ENCODE measurements at places on chromosomes 6 and 20. TPM values are rescaled to one million over a fixed set of nuclear protein-coding genes. Genes with fewer than 3 reads are reported as not detected.

C20orf202 gene
- not detected for total RNA-seq

STMN3 gene
- total RNA-seq, result 21.8 TPM

PPIL1 gene
- total RNA-seq, result 43.0 TPM

- H3K27ac ChIP-seq, result no peak within 1 kb of the TSS
- peaks cover 44% of the 10 kb centered on the region for H3K4me1 ChIP-seq
- H3K36me3 ChIP-seq, result no peaks in the 10 kb centered on the region
These were observed at the start of gene GFRA4 for GRCh38 chr20:3663031-3663701. Gene GFRA4 (minus strand): TSS chr20:3663399. CDS start chr20:3663399, 0 bp downstream.

DNA sequence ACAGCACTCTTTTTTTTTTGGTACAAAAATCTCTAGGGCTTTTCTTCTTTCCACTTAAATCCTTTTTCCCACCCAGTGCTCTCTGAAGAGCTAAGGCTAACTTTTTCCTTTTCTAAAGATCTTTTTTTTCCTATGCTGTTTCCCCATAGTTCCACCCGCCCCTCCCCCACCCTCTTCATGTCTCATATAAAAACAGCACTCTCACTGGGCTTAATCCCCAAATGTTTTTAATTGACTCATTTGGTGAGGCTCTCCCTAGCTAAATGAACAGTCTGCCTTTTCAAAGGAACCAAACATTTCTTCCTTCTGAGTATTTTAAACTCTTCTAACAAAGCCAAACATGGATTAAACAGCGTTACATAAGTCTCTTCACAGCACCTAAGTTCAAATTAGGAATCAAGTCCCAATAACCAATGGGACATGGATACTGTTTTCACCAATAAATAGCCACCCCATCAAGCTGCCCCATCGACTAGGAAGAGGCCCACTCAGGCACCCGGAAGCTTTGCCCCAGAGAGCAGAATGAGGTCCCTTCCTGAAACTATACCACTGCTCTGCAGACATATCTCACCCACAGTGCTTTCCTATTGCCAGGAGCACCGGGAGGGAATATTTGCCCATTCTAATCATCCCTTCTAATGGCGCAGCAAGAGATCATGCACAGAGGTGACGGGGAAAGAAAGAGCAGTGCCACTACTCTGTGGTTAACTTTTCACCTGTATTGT is 63.7 kb downstream of the ATXN1 start:
- peaks cover 90% of the 10 kb centered on the region for H3K4me1 ChIP-seq
- peaks cover 16% of the 10 kb centered on the region for H3K36me3 ChIP-seq
- H3K27me3 ChIP-seq, result no peaks in the 10 kb centered on the region
- H3K27ac ChIP-seq, result peak overlapping the region; percentile 97
- H3K4me3 ChIP-seq, result peak overlapping the region; percentile 96

DNA sequence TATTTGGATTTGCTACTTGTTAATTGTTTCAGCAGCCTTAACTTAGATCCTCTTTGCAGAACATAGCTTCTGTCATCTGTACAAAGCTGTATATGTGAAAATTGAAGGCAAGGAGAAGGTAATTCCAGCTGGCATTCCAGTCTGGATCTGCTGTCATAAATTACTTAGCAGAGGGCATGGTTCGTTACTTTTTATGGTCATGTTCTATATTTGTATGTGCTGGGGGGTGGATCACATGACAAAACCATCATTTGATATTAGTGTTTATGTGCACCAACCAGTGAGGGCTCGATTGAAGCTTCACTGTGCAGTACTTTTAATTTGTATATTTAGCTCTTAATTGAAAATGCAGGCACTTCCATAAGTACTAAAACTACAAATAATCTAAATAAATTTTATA is 80.2 kb downstream of the CAP2 start:
- no peak overlapping the region for H3K4me3 ChIP-seq
- no peak for DNase-seq
- H3K27ac ChIP-seq, result no peak overlapping the region
- H3K4me1 ChIP-seq, result peaks cover 4% of the 10 kb centered on the region
- no peaks in the 10 kb centered on the region for H3K36me3 ChIP-seq

- no peaks in the 10 kb centered on the region for H3K36me3 ChIP-seq
- no peak overlapping the region for H3K27ac ChIP-seq
- H3K4me1 ChIP-seq, result no peaks in the 10 kb centered on the region
- no peak overlapping the region for H3K4me3 ChIP-seq
- no peak for DNase-seq
- H3K27me3 ChIP-seq, result no peaks in the 10 kb centered on the region
These were observed 154.9 kb upstream of the FERMT1 start for GRCh38 chr20:6277661-6278240.

DNA sequence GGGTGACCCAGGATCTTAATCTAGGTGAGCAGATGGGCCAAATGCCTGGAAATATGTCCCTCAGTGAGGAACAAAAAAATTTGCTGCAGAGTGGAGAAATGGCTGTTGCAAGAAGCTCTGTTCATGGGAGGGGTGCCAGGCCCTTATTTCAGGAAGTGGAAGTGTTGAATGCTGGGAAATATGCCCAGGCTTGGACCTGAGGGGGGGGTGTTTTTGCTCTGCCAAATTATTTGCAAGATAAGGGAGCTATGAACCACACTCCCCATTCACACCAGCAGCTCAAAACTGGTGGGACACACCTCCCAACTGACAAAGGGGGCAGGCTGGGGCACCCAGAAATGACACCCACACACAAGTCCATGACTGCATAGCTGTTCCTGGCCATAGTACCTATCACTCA is 8.7 kb downstream of the CST4 start:
- H3K27ac ChIP-seq, result no peak overlapping the region
- H3K4me1 ChIP-seq, result no peaks in the 10 kb centered on the region
- no peaks in the 10 kb centered on the region for H3K36me3 ChIP-seq
- no peaks in the 10 kb centered on the region for H3K27me3 ChIP-seq
- no peak overlapping the region for H3K4me3 ChIP-seq

- DNase-seq, result peak; percentile 81
- H3K27me3 ChIP-seq, result no peaks in the 10 kb centered on the region
- peak overlapping the region; percentile 96 for H3K4me3 ChIP-seq
These were observed 75.2 kb upstream of the CHD6 start for GRCh38 chr20:41693136-41693979.

DNA sequence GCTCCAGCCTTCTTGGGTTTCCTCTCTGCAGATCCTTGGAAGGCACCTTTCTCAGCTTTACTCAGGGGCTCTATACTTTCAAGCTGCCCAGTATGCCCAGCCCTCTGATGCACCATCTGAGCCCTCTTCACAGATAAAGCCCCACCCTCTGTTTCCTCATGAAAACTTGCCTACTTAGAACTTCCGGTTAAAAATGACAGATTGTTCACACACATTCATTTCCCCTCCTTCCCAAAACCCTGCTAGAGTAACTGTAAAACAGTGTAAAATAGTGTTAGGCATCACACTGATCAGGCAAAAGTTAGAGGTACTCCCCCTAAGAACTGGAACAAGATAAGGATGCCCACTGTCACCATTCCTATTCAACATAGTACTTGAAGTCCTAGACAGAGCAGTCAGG is 14.0 kb upstream of the GCM1 start:
- peaks cover 7% of the 10 kb centered on the region for H3K4me1 ChIP-seq
- no peaks in the 10 kb centered on the region for H3K36me3 ChIP-seq
- H3K27me3 ChIP-seq, result no peaks in the 10 kb centered on the region
- H3K27ac ChIP-seq, result no peak overlapping the region
- H3K4me3 ChIP-seq, result no peak overlapping the region

GRCh38 chr6:2733736-2734480 is 16.8 kb downstream of the MYLK4 start:
- no peak for DNase-seq
- no peak overlapping the region for H3K27ac ChIP-seq
- no peaks in the 10 kb centered on the region for H3K36me3 ChIP-seq
- peaks cover 9% of the 10 kb centered on the region for H3K4me1 ChIP-seq
- H3K4me3 ChIP-seq, result no peak overlapping the region

- peaks cover 32% of the 10 kb centered on the region for H3K4me1 ChIP-seq
- peaks cover 3% of the 10 kb centered on the region for H3K36me3 ChIP-seq
- peak overlapping the region; percentile 85 for H3K4me3 ChIP-seq
- no peak for DNase-seq
These were observed 79.0 kb downstream of the IPCEF1 start for GRCh38 chr6:154277629-154278017.

DNA sequence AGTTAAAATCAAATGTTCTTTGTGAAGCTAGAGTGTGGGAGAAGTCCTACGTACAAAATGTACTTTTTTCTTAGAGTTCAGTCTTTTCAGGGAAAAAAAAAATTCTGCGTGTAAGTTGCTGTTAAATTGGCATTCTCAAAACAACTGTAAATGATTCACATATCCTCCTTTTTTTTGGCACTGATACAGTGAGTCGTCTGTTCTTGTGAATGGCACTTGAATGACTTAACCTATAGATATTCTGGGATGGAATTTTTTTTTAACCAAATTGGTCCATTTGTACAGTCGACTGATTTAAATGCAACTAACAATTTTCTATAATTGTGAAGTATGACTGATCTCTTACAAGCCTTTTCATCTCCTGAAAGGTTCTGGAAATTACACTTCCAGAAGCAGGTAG is 5.5 kb upstream of the JAG1 start:
- H3K27me3 ChIP-seq, result peaks cover 45% of the 10 kb centered on the region
- H3K27ac ChIP-seq, result no peak overlapping the region
- DNase-seq, result no peak
- H3K4me1 ChIP-seq, result no peaks in the 10 kb centered on the region

DNA sequence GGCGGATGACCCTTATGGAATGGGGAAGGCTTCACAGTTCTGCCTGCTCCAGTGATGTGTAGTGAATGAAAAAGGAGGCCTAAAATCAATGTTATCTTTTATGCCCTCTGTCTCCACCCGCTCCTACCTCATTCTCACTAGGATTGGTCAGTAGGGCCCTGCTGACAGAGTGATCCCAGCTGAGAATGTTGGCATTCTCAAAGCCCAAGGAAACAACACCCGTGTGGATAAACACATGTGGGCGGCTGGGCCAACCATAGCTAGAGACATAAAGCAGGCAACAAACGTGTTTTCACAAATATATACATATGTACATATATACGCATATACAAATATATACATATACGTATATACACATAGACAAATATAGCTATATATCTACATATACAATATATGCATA is 4.5 kb downstream of the RIPK1 start:
- no peak overlapping the region for H3K27ac ChIP-seq
- peaks cover 11% of the 10 kb centered on the region for H3K36me3 ChIP-seq
- no peak overlapping the region for H3K4me3 ChIP-seq
- no peaks in the 10 kb centered on the region for H3K27me3 ChIP-seq
- H3K4me1 ChIP-seq, result peaks cover 68% of the 10 kb centered on the region

- DNase-seq, result no peak
- H3K4me3 ChIP-seq, result no peak overlapping the region
- H3K27ac ChIP-seq, result no peak overlapping the region
These were observed 725.4 kb upstream of the EPHA7 start for GRCh38 chr6:94144807-94145206.

GRCh38 chr6:56909115-56909907 is 45.6 kb upstream of the BEND6 start:
- no peaks in the 10 kb centered on the region for H3K36me3 ChIP-seq
- H3K27ac ChIP-seq, result no peak overlapping the region
- DNase-seq, result no peak
- no peak overlapping the region for H3K4me3 ChIP-seq
- no peaks in the 10 kb centered on the region for H3K4me1 ChIP-seq

DNA sequence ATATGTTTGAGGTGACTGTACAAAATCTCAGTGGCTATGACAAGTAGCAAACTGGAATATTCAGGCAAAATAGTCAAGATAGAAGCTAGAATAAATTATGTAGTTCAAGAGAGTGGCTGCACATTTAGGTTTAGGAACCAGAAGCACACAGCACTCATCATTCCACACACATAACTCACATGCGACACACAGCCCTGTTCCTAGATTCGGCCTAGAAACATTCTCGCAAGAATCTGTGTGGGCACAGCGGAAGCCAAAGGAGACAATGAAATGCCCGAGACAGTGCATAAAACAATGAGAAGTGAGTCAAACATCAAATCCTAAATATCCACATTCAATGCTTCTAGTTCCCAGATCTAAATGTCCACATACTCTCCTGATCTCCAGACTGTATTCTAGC is 9.5 kb upstream of the SUPT3H start:
- no peak overlapping the region for H3K27ac ChIP-seq
- no peaks in the 10 kb centered on the region for H3K4me1 ChIP-seq
- H3K27me3 ChIP-seq, result peaks cover 4% of the 10 kb centered on the region
- no peak for DNase-seq
- peaks cover 5% of the 10 kb centered on the region for H3K36me3 ChIP-seq
- H3K4me3 ChIP-seq, result no peak overlapping the region

DNA sequence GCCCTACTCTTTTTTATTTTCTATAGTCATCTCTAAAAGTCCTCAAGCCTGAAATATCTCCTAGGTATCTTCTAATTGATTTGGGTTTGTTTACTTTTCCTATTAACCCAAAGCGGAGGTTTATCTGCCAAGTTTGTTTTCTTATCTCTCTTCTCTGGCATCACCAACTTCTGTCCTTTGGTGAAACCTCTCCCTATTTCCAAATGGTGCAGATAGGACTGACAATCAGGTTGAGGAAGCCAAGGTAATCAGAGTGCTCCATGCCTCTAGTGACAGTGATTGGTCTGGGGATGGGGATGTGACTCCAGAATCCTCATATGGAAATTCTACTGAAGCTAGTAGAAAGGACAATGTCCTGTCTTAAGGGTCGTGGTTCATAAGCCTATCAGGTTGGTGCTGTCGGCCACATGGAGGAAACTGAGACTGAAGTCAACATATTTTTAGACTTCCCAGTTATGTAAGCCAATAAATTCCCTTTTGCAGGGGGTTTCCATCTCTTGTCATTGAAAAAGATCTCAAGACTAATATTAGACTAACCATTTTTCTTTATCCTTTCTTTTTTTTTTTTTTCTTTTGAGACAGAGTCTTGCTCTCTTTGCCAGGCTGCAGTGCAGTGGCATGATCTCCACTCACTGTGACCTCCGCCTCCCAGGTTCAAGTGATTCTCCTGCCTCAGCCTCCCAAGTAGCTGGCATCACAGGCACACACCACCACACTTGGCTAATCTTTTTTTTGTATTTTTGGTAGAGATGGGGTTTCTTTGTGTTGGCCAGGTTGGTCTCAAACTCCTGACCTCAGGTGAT is 28.0 kb downstream of the KIF6 start:
- H3K27ac ChIP-seq, result no peak overlapping the region
- no peak for DNase-seq
- no peaks in the 10 kb centered on the region for H3K36me3 ChIP-seq
- H3K4me1 ChIP-seq, result no peaks in the 10 kb centered on the region
- no peak overlapping the region for H3K4me3 ChIP-seq

GRCh38 chr20:38191654-38192053 is 26.6 kb upstream of the TGM2 start:
- no peaks in the 10 kb centered on the region for H3K36me3 ChIP-seq
- H3K27ac ChIP-seq, result no peak overlapping the region
- H3K27me3 ChIP-seq, result peaks cover 8% of the 10 kb centered on the region
- H3K4me1 ChIP-seq, result no peaks in the 10 kb centered on the region

DNA sequence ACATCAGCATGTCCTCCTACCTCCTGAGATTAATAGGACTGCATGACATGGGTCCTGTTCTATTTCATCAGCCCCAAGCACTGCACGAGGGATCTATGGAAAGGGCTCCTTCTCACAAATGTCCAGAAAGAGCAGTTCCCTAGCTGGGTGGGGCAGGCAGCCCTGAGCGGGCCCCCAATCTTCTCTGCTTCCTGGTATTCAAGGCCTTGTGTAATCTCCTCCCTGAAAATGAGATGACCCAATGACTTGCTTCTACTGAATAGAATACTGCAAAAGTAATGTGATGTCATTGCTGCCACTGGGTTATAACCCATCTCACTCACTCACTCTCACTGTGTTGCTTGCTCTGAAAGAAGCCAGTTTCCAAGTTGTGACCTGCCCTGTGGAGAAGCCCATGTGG is 126.4 kb downstream of the OPRM1 start:
- DNase-seq, result no peak
- no peak overlapping the region for H3K4me3 ChIP-seq
- no peaks in the 10 kb centered on the region for H3K27me3 ChIP-seq
- no peak overlapping the region for H3K27ac ChIP-seq
- H3K4me1 ChIP-seq, result peaks cover 38% of the 10 kb centered on the region
